NCI-H1436 treated with DMSO at 0.1 percent for 48 hours (cell line): ENCODE measurements at places on chromosomes 16 and 17.

DNA sequence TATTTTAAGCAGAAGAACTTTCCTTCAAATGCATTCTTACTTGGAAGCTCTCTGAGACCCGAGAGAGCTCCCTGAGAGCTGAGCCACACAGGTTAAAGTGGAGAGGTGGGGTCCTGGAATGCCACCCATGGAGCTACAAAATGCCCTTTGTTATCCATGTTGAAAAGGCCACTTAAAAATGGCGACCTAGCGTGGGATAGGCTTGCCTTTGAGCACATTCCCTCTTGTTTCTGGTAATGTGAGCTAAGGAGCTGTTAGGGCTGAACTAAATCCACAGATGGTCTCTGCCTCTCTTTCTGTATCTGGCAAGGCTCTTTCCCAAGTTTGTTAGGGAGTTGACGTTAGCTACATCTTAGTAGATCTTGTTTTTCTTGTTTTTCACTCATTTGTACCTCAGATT, 171.6 kb downstream of the SNX29 start:
- DNase-seq: no peak

GRCh38 chr16:11251525-11252481, 4.2 kb downstream of the SOCS1 start:
- DNase-seq: no peak

DNA sequence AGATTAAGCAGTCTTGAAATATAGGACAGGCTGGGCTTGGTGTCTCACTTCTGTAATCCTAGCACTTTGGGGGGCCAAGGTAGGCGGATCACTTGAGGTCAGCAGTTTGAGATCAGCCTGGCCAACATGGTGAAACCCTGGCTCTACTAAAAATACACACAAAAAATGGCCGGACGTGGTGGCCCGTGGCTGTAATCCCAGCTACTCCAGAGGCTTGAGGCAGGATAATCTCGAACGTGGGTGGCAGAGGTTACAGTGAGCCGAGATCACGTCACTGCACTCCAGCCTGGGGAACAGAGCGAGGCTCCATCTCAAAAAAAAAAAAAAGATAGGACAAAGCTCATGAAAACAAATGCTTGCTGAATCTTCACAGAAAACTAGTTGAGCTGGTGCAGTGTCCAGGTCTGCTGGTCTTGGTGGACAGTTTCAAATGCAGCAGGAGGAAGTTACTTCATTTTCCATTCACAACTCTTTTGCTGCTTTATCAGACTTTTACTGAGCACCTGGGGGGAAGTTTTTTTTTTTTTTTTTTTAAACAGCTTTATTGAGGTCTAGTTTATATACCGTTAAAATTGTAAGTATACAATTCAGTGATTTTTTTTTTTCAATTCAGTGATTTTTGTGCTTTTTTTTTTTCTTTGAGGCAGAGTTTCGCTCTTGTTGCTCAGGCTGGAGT, 45.2 kb downstream of the SNX29 start:
- no peak for DNase-seq

DNA sequence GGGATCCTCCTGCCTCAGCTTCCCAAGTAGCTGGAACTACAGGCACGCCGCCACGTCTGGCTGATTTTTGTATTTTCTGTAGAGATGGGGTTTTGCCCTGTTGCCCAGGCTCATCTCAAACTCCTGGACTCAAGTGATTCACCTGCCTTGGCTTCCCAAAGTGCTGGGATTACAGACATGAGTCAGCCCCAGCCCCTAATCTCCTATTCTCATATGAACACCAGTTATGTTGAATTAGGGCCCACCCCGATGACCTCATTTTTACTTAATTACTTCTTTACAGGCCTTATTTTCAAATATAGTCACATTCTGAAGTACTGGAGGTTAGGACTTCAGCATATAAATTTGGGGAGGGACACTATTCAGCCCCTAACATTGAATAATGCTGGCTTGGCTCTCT, 49.2 kb downstream of the ZNRF1 start:
- DNase-seq: no peak

- no peak for DNase-seq
Observed at GRCh38 chr17:79125503-79125902, 50.9 kb downstream of the ENGASE start.

DNA sequence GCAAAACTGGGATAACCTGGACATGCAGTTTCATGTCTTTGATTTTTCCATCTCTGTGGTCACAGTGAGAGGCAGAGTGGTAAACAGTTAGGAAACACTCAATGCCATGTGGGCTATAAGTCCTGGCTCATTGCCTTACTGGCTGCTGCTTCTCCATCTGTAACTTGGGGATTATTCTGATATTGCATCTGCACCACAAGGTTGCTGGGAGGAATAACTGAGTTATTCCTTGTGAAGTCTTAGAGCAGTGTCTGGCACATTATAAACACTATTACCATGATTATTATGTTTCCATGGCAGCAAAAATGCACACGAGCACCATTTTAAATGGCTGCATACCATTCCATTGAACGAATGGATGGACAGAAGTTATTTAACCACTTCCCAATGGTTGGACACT, 111.7 kb upstream of the CDH5 start:
- DNase-seq: no peak

DNA sequence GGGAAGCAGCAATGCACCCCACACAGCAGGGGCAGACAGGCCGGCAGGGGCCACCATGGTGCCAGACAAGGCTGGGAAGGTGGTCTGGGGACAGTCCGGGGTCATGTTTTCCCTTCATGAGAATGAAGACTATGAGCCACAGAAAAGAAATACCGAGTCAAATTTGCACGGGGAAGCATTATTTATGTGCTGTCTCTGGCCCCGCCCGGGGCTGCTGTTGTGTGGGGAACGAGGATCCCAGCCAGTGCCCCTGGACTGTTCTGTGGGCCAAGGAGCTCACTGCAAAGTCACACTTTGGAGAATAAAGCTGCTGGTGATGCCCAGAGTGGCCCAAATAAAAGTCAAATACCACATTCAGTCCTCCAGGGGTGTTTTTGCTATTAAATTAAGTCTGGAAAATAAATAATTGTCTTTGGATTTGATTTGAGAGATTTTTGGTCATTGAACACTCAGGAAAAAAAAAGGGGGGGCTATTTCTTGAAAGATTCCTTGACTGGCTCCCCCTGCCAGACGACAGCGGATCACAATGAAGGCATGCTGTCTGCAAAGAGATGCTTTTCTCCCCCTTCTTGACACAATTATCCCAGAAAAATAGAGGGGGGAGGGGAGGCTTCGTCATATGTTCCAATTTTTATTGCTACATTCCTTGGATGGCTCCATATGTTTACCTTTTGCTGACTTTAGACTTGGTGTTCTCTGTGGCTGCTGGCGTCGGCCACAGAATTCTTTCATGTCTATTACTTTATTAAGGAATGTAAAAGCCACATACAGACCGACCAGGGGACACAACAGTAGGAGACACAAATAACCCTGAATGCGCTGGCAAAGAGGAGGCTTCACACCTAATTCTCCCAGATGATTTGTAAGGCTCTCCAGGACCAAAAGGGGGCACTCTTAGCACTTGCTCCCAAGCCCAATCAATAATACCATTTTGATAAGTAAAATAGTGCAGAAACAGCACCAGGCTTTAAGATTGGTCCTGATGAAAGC, 27.1 kb upstream of the ANKFN1 start:
- no peak for DNase-seq
